ENCODE measurements at places on chromosomes 5 and 9.
A peak's percentile ranks its signal among the peaks of the same experiment; 100 is the strongest.

GRCh38 chr5:53790026-53790425, 229.6 kb downstream of the NDUFS4 start:
- DNase-seq, result no peak

- peak; percentile 18 for DNase-seq
Measured at GRCh38 chr5:77143998-77144836, 57.1 kb upstream of the ZBED3 start.

DNA sequence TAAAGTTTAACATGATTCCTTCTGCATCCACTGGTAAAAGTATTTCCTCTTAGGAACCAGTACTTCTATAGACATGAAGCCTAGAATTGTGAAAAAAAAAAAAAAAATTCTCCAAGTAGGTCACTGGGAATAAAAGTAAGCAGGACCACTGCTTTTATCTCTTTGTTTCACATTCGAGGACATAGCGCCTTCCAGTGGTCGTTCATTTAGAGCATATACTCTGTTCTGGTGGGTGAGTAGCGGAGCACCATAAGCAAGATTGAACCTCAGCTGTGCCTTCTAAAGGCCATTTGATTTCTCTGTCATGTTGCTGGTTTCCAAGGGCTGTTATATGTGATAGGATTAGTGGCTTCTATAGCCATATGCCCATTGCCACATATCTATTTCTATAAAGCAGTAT, 393.1 kb downstream of the TMEM232 start:
- no peak for DNase-seq

- DNase-seq, result no peak
Measured at GRCh38 chr5:149240354-149240998, 31.2 kb upstream of the AFAP1L1 start.

DNA sequence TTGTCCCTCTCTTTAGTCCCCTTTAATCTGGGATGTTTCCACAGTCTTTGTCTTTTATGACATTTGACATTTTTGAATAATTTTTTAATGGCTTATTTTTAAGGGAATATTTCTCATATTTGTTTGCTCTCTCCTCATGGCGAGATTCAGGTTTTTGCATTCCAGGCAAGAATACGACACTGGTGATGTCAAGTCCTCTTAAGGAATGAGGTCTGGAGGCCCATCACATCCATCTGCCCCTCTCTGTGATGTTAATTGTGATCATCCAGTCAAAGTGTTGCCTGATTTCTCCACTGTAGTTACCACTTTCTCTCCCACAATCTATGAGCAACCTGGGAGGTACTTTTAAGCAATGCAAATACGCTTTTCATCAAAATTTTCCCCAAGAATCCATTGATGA, 193.2 kb downstream of the MAST4 start:
- DNase-seq, result no peak

GRCh38 chr5:20678814-20679298, 690.9 kb upstream of the CDH18 start:
- no peak for DNase-seq

DNA sequence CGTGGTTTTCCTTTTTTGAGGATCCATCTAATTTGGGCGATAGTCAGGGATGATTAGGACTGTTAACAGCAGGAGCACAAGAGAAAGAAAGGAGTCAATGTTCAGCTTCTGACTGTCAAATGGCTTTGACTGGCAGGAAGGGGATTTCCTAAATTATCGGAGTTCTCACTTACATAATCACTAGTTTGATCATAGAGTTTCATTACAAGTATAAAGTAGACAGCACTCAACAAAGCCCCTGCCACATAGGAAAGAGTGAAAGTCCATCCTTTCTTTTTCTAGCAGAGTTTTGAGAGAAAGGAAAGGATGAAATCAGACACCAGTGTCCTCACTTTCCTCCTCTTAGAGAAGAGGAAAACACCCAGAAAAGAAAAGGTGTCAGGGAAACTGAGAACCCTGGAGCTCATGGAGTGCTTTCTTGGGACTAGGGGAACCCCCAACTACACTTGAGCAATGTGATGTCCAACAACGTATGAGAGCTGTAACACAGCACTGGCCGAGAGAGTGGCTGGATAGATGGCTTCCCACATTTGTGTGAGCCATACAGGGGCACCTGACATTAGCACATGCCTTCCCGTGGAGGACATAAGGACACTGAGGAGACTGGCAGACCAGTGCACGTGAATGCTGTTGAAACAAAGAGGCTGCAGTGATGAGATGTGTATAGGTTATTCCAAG, 26.0 kb upstream of the LPAR1 start:
- DNase-seq, result no peak

- DNase-seq, result no peak
Measured at GRCh38 chr9:12876872-12877271, 102.1 kb downstream of the LURAP1L start.

- DNase-seq, result no peak
Measured at GRCh38 chr9:127035423-127035822, 87.0 kb downstream of the ANGPTL2 start.

GRCh38 chr5:14983666-14984441, 112.3 kb upstream of the ANKH start:
- DNase-seq, result no peak

DNA sequence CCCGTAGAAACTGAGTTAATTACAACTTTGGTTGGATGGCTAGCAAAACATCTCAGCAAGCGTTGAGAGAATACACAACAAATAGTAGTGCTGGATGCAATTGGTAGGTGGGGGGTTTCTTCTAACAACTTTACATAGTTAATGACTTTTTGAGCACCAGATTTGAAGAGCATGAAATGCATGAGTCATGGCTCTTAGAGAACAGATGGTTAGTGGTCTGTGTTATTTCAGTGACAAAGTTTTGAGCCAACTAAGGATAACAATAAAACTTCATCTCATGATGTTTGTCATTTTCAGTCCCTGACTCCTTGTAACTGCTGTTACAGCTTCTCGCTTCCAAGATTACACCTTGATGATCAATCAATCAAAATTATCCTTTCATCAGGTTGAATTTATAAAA, 399.0 kb upstream of the BRINP1 start:
- no peak for DNase-seq

- no peak for DNase-seq
Measured at GRCh38 chr5:89003563-89004036, 120.6 kb upstream of the MEF2C start.

GRCh38 chr5:135100011-135100410, 66.0 kb upstream of the PITX1 start:
- no peak for DNase-seq

- no peak for DNase-seq
Measured at GRCh38 chr5:76528547-76529331, 94.5 kb downstream of the F2RL2 start.

DNA sequence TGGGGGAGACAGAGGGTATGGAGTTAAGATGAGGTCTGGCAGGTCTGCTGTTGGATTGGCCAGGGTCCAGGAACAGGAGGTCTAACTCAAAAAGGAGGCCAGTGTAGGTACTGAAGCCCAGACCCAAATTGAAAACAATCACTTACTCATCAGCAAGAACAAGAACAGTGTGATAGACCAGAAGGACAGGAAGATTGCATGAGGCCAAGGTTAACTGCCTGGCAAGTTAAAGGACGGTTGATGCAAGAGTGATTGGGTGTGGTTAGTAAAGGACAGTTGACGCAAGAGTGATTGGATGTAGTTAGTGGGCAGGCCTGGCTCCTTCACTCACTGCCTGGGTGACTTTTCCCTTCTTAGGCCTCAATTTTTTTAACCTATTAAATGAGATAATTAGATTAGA, 132.6 kb downstream of the PDZD2 start:
- DNase-seq, result no peak

DNA sequence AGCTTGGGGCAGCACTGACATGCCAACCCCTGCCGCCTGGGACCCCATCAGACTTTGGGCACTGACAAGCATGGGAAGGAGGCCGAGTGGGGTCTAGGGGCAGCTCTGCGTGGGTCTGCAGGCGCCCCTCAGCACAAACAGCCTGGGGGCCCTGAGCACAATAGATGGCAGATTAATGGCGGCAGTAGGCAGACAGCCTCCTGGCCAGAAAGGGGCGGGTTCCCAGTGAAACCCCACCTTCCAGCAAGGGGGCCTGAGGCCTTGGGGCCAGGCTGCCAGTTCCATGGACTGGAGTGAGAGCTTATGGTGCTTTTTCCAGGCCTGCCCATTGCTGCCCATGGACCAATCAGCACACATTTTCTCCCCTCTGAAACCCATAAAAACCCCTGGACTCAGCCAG, 2031.2 kb downstream of the EFNA5 start:
- no peak for DNase-seq

DNA sequence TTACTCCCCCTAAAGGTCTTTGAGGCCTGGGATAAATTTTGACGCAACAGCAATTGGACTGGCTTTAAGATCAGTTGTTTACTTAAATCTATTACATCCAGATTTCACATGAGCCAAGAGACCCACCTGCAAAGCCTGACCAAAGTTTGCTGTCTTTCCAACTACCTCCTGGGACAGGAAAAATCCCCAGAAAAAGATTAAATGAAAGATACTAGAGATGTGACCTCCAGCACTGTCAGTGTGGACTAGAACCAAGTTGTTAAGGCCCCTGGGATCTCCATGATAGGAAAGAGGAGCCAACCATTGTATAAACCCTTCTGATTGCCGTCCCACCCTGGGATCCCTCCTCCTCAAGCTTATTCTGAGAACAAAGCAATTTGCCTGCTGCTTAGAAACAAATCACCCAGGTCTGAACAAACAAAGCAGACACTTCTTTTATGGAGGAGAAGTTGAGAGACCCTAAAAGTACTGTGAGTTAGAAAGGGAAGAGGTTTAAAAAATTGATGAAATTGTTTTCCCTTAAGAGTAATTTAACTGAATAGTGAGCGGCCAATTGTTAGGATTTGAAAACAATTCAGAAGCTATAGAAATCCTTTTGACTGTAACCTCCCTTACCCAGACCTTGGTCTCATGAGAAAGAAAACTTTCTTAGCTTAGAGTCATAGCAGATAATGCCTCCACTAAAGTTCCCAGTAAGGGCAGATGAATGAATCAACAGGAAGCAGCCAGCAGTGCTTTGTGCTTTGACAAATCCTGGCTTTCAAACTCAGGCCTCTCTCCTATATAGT, 255.2 kb downstream of the TMEM167A start:
- no peak for DNase-seq
